ENCODE measurements at places on chromosomes 11 and 22.

DNA sequence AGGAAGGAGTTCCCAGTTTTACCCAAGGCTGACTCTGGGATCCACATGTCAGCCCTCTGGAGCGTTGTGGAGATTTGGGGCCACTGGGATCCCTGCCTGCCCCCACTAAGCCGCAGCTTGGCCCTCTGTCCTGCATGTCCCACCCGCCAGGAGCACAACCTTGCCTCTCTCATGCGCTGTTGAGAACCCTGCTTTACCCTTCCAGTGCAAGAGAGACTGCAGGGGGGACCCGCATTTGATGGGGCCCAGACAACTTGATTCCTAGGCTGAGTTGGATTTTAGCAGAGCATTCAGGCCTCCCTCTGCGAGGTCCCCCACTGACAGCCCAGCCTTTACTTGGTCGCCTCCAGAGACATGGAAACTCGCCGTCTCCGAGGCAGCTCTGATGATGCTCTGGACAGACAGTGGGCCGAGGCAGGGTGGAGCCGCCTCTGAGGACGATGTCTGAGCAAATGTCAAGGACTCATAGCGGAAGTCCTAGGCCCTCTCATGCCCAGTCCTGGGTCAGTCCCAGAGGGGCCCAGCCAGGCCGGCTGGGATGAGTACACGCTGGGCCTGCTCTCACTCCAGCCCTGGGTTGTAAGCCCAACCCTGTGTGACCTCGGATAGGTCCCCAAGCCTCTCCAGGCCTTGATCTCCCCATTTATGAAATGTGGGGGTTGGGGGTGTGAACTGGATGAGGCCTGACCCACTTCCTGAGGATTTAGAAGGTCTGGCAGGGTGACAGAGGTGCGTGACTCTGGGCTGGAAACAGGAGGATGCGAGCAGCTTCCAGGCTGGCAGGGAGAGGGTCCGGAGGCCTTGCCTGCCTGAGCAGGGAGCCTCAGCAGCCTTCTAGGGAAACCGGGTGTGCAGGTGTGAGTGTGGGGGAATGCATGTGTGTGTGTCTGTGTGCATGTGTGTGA is 630 bp downstream of the CD5 start:
- DNase-seq = no peak

- DNase-seq = no peak
Measured at GRCh38 chr11:28649922-28650321, 541.7 kb downstream of the METTL15 start.

DNA sequence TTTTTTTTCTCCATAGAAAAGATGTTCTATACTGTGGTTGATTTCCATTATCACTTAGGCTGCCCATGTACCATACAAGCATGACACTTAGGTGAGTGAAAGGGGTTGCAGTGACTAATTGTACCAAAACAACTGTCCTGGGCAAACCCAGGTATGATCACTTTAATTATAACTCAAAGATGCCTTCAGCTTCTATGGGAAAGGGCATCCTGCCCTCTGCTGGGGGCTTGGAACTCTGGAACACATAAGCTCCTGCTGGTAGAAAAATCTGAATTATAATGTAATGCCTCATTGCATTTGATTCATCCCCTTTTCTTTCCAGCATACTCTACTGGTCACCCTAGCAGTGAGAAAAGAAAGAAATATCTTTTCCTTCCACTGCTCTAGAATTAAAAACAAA is 206.3 kb downstream of the DDX10 start:
- DNase-seq = no peak

DNA sequence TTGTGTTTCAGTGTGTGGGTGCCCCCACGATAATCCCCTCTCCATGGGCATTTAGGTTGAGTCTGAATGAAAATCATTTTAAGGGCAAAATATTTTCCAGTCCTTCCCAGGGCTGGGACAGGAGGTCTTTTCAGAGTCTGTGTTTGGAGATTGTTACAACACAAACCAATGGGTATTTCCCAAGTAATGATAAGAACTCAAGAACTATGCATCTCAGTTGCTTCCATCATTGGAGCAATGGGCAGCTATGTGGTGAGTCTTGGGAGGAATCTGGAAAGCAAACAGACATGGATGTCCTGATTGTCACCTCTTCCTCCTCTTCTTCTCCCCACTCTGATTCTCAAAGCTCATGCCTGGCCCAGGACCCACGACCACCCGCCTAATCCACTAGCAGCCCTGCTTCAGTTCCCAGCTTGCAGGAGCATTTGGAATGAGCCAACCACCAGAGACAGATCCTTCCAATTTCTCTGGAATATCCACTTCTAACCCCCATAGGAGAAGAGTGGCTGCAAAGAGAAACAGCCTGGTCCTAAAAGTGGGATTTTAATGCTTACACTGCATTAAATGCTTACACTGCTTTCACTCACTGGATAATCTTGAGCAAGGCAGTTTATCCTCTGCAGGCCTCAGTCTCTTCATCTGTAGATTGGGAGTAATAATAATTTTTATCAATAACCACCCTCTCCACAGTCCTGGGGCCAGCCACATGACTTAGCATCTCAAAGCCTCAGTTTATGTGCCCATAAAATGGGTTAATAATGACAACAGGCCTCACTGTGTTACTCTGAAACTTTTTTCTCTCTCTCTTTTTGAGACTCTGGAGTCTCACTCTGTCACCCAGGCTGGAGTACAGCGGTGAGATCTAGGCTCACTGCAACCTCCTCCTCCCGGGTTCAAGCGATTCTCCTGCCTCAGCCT is 404.3 kb downstream of the MN1 start:
- no peak for DNase-seq

DNA sequence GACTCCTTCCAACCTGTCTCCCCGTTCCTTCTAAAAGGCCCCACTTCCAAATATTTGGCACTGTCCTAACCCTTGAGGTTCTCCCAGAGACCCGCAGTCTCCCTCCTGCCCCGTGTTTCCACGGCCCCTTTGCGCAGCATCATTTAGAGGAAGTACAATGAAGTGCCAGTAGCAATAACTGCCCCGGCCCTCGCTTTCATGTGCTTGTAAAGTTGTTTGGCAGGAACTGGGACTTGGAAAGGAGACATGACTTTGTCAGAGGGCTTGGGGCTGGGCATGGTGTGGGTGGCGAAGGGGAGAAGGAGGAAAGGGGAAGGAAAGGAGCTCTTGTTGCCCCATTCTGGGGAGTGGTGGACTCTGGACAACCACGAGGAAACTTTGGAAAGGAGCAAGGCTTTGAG is 2.6 kb downstream of the CD44 start:
- no peak for DNase-seq

- DNase-seq = no peak
Measured at GRCh38 chr22:20458530-20459151, 21.0 kb upstream of the SCARF2 start.

GRCh38 chr11:30143098-30143705 is 87.6 kb upstream of the FSHB start:
- DNase-seq = peak; percentile 35

DNA sequence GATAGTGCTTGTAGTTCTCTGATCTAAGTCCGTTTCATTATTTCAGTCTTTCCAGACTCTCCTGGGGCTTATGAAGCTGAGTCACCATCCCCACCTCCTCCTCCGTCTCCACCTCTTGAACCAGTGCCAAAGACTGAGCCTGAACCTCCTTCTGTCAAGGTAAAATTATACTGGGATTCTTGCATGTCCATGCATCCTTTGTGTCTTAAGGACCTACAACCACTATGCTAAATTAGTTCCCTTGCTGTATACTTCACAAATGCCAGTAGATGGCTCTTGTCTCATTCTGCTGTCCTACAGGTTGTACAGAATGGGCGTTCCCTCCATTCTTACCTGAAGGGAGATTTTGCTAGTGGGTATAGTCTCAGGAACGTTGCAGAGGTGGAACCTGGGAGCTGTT is 42.2 kb downstream of the POLD3 start:
- DNase-seq = no peak

DNA sequence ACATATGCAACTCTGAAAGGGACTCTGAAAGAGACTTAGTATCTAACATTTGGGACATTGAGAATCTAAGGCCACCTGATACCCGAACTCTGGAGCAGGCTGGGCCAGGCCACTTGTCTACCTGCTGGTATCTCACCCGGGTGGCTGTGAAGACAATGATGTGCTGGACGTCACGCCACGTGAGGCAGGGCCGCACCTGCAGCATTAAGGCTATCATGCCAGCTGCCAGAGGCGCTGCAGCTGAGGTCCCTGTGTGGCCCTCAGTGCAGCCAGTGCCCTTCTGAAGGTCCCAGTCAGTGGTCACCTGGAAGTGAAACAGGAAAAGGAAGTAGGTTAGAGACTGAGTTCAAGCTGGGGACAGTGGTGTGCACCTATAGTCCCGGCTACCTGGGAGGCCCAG is 12.4 kb downstream of the PCSK7 start:
- DNase-seq = no peak

DNA sequence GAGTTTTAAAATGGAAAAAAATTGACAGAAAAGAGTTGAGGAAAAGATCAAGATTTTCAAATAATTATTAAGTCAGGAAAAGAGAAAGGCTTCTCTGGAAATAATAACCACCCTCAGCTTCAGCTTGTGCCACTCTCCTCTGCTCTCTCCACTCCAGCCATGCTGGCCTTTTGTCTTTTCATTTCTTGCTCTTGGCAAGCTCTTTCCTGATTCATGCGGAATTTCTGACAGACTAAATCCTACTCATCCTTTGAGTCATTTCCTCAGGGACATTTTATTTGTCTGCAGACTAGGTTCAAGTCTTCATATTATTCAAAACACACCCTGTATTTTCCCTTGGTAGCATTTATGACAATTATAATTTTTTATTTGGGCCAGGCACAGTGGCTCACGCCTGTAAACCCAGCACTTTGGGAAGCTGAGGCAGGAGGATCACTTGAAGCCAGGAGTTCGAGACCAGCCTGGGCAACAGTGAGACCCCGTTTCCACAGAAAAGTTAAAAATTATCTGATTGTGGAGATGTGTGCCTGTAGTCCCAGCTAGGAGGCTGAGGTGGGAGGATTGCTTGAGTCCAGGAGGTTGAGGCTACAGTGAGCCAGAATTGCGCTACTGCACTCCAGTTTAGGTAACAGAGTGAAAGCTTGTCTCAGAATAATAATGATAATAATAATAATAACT is 7.8 kb upstream of the P4HA3 start:
- no peak for DNase-seq

DNA sequence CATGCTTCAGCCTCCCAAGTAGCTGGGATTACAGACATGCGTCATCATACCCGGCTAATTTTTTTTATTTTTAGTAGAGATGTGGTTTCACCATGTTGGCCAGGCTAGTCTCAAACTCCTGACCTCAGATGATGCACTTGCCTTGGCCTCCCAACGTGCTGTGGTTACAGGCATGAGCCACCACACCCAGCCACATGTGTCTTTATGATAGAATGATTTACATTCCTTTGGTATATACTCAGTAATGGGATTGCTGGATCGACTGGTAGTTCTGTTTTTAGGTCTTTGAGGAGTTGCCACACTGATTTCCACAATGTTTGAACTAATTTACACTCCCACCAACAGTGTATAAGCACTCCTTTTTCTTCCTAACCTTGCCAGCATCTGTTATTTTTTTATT is 276.2 kb downstream of the METTL15 start:
- DNase-seq = no peak

DNA sequence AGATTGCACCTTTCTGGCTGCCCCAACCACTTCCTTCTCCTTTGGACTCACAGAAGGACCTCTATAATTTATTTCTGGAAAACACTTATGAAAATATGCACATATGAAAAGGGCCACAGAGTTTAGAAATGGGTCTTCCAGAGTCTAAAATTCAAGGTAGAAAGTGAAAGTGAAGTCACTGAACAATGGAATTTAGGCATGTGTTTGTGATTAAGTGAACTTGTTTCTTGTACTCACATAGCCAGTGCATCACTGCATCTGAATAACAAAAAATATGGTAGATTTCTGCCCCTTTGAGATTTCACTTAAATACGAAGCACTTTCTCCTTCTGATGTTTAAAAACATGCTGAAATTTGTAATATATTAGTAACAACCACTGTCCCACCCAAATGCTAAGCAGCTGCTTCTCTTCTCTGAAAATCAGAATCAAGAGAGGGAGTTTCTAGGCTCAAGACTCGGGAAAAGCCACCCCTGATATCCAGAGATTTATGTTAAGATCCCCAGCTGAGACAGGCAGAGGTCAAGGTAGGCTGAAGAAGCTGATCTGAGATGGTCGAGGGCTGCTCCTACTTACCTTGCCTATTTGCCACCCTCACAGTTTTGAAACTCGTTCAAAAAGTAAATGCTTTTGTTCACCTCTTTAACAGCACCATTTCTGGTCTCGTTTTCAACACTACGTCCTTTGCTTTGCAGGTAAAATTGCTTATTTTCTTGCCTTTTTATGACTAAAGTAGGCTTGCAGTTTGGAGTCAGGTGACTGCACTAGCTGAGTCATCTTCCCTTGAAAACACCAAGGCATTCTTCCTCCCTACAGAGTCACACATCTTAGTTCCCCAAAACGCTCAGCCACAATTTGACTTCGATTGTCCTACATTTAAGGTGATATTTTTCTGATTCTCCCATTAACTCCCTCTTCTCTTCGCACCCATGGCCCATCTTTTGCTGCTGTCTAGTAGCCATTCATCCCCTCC is at the start of gene XKR3:
XKR3 (minus strand) TSS at position 696 of the 972 bp plus-strand sequence. CDS start 17,338 bp downstream, outside the sequence.
- DNase-seq = peak; percentile 10

DNA sequence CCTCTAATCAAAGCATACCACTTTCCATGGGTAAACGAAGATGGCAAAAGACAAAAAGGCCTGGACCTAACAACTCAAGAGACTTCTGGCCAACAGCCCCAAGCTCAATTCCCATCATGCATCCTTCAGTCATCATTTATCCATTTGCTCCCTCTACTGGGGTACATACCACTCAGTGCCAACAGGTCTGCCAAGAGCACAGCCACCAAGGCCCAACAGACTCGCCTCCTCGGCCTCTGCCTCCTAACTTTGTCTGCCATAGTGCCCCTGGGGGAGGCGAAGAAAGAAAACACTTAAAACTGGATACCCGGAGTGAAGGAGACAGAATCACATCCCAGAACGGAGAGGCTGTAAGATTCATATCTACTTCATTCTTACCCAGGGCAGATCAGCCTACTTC is 1.1 kb downstream of the HYOU1 start:
- no peak for DNase-seq

GRCh38 chr11:123110397-123110796 is 48.5 kb upstream of the HSPA8 start:
- DNase-seq = no peak

- no peak for DNase-seq
Measured at GRCh38 chr11:111540937-111541253, 375 bp downstream of the LAYN start.

GRCh38 chr11:45872651-45873356 is 12.6 kb upstream of the MAPK8IP1 start:
- DNase-seq = peak; percentile 32

DNA sequence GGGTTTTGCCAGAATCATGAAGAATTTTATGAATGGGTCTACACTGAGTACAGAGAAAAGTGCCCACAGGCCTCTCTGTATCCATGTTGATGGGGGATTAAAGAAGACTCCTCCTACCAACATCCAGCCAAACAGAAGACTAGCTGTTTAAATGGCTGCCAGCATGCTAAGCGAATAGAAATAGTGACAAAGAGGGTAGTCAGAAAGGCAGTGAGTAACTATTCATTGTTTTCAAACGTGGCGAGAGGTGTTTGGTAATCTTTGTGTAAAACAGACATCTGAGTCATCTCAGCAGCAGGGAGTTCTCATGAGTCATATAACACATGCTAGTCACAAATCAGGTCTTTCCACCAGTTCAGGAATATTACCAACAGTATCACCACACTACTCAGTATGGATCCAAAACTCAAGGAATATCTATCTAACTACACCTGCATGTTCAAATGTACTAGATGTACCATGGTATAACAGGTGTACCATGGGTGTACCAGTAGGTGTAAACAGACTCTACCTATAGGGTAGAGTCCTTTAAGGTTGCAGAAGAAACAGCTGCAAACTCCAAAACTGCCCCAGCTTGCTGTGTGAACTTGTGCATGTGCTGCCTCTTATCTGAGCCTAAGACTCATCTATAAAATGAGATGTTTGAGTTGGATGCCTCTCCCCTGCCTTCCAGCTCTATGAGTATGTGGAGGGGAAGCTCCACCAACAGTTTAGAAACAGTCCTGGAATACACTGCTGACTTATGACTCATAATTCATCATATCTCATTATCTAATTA is 82.0 kb downstream of the SLC1A2 start:
- peak; percentile 55 for DNase-seq
